Nucleus accumbens (tissue), 56 donors: ENCODE measurements at places on chromosomes 13 and 19.

DNA sequence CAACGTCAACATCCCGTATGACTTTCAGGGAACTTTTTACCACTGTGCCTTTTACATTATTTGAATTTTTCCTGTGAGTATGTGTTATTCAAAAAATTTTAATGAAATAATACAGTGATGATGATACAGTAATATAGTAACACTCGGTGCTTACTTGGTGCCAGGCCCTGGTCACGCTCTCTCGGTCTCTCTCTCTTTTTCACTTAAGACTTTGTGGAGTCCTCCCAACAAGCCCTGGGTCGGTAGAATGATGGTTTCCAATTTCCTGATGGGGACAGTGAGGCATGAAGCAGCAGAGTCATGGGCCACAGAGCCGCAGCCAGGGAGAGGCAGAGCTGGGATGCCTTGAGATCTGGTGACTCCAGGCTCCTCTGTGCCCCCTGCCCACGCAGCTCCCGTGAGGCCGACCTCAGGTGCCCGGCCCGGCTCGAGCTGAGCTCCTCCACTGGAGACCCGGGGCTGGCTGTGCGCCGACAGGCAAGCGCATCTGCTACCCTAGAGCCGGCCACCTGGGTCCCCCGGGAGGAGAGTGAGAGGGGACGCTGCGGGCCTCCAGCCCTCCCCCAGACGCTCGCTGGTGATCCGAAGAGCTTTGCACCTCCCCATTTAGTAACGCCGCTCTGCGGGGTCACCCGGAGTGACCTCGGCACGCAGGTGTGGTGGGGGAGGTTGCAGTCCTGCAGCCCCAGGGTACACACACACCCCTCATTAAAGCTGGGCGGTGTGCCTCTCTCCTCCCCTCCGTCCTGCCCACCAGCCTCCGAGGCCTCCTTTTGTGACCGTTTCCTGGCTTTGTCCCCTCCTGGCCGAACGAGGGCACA is 4.4 kb upstream of the SBK3 start:
- DNase-seq, result no peak

- DNase-seq, result no peak
These were observed 170.0 kb upstream of the KL start for GRCh38 chr13:32845952-32846950.

- DNase-seq, result no peak
These were observed 6.3 kb downstream of the TSHZ3 start for GRCh38 chr19:31342926-31343325.

DNA sequence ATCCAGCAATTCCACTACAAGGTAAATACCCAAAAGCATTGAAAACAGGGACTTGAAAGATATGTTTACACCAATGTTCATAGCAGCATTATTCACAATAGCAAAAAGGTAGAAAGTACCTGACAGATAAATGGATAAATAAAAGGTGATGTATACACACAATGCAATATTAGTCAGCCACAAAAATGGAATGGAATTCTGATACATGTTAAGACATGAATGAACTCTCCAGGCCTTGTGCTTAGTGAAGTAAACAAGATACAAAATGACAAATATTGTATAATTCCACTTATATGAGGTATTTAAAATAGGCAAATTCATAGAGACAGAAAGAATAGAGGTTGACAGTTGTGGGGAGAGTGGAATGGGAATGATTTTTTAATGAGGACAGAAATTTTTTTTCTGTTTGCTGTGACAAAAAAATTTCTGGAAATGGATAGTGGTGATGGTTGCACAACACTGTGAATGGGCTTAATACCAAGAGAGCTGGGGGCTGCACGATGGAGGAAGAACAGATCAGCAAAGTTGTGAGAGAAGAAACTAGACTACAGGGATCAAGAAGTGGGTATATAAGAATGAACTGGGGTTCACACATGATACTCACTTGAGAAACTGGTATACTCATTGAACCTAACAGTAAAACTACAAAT is 137.2 kb downstream of the MZT1 start:
- DNase-seq, result no peak

DNA sequence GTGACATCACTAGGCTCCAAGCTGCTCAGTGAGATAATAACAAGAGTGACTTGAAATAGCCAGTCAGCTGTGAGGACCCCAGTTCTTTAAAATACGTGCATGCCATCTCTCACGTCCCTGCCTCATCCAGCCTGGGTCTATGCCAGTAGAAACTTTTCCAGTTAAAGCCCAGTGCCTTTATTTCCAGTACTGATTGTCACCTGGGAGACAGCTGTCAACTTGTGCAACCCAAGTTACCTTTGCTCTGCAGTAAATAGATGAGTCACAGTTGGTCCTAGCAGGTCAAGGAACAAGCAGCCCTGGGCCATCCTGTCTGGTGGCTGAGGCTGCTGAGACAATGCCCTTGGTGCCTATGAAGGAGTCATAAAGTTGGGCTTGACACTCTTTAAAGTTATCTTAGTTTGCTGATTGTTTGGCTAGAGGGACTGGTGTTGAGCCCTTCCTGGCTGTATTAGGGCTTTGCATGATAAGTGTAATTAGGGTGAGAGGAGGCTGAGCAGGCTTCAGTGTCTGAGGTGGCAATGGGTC is 228.7 kb downstream of the LACC1 start:
- no peak for DNase-seq

DNA sequence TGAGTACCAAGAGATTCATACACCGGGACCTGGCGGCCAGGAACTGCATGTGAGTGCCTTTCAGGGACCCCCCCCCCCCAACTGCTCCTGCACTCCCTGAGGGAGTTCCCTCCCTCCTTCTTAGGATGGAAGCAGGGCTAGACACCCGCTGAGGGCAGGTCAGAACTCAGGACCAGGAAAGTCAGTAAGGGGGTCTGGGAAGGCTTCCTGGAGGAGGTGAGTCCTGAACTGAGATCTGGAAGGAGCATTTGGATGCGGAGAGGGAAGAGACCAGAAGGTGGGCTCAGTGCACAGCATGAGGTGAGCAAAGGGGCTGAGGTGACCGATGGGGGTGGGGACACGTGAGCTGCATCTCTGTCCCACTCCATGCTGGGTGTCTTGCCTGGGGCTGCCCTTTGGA is 10.5 kb upstream of the HNRNPUL1 start:
- no peak for DNase-seq

- DNase-seq, result no peak
These were observed 4.9 kb downstream of the UBL3 start for GRCh38 chr13:29845440-29846056.

DNA sequence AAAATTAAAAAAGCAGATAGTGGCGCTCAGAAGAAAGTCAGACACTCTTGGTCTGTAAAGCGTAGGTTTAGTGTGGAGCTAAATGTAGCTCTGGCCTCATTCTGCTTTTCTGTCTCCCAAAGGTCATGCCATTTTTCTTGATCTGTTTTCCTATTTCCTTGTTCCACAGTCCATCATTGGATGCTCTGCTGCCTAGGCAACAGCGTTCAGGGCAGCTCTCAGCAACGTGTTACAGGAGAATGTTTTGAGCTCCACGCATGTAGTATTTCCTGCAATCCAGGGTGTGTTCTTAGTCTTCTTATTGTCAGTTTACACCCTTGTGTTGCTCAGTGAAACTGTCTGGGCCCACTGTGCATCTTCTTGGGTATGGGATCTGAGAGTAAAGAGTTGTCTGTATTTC is 46.0 kb upstream of the PCDH8 start:
- DNase-seq, result no peak

GRCh38 chr19:4174895-4175668 is 7.3 kb downstream of the SIRT6 start:
- no peak for DNase-seq

DNA sequence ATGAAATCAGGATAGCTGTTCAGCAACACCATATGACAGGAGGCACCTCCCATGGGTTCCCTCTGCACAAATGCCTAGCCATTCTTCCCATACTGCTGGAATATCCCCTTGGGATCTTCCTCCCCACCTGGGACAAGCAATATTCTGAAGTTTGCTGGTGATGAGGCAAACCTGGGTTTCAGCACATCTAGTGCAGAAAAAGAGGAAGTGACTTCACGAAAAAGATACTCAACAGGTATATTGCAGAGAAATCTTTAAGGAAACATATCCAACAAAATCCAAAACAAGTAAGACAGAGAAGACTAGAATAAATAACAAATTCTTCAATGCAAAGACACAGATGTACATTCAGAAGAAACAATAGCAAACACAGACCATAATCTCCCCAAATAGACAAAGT is 1497.0 kb downstream of the PCDH9 start:
- DNase-seq, result no peak

- DNase-seq, result no peak
These were observed 30.1 kb downstream of the ZAR1L start for GRCh38 chr13:32284927-32285632.

DNA sequence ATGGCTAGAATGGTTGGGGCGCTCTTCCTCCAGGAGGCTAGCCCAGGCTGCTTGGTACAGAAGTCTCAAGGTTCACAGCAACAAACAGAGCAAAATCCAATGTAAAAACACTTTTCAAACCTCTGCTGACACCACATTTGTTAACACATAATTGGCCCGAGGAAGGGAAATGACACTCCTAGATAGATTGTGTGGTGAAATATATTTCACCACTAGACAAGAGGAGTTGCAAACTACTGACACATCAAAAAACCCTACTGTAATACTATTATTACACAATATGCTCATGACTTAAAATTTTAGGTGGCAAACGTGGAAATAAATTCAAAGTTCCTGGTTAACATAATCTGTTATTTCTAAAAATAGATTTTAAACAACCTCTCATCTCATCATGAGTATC is 643.6 kb downstream of the PCDH9 start:
- no peak for DNase-seq

- no peak for DNase-seq
These were observed 548.8 kb downstream of the FGF9 start for GRCh38 chr13:22219709-22220108.

- no peak for DNase-seq
These were observed 452.4 kb upstream of the HTR2A start for GRCh38 chr13:47349211-47349610.

DNA sequence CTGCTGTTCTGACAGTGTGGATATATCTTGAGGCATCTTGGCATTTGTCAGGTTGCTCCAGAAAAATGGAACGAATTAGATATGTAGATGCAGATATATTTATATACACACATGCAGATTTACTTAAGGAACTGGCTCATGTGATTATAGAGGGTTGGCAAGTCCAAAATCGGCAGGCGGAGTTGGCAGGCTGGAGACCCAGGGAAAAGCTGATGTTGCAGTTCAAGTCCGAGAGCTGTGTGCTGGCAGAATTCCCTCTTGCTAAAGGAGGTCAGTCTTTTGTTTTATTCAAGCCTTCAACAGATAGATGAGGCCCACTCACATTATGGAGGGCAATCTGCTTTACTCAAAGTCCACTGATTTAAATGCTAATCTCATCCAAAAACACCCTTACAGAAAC is 24.4 kb upstream of the CSNK1A1L start:
- DNase-seq, result no peak

- no peak for DNase-seq
These were observed 223.9 kb downstream of the SHISA2 start for GRCh38 chr13:25827831-25828465.

DNA sequence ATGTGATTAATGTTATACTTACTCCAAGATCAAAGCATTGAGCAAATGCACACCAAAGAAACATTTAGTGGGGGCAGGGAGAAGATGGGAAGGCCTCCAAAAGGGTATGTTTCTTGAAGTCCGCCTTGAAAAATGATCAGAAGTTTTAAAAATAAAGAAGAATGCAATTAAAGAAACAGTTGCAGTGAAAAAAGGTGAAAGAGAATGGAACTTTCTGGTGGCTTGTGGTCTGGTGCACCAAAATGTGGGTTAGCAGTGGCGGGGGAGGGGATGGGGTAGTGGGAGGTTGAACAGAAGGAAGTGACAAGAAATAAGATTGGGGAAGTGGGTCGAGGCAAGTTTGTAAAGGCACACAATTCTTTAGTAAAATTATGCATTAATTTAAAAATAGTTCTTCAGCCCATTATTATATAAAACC is 2.5 kb downstream of the LCP1 start:
- no peak for DNase-seq

- no peak for DNase-seq
These were observed 41.3 kb downstream of the ALOX5AP start for GRCh38 chr13:30776661-30777060.

DNA sequence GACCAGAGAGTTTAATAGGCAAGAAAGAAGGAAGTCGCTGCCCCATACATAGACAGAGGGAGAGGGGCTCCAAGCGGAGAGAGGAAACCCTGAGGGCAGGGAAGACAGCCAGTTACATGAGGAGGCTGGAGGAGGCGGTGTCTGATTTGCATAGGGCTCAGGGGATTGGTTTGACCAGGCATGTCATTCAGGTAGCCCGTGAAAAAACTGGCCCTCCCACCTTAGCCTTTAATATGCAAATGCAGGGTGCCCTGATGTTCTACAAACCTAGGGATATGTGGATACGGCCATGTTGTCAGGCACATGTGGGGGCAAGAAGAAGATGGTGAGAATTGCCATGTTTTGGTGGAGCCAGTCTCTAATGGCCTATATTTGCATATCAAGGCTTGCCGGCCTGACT is 1461.6 kb downstream of the PCDH9 start:
- DNase-seq, result no peak

DNA sequence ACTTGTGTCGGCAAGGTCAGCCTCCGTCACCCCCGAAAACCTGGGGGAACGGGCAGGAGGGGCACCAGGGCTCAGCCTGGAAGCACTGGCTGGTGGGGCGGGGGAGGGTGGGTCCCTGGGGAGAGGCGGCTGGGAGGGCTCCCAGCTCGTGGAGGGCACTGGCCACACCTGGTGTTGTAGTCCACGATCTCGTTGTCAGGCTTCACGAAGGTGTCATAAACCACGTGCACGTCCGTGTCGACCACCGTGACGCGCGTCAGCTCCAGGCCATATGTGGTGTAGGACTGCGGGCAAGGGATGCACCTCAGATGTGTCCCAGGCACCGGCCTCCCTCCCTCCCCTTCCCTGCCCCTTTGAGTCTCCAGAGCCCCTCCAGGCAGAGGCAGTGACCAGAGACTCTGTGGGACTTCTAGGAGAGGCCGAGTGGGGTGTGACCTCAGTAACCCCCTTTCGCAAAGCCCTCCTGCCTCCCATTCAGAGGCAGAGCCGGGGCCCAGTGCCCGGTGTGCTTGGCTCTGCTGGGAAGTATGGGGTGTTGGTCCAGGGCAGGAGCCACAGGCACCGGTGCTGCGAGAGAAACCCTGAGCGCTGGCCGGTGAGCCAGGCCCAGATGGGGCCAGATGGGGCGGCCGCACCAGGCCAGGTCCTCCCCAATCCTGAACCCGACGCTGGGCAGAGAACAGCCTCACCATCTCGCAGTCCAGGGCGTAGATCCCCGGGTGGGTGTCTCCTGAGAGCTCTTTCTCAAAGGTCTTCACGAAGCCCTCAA is 4.6 kb upstream of the ATP8B3 start:
- no peak for DNase-seq
